ENCODE measurements at places on chromosomes 7 and 10. TPM values are rescaled to one million over a fixed set of nuclear protein-coding genes. Genes with fewer than 3 reads are reported as not detected.

Gene LRIT1
- total RNA-seq = not detected

Gene PNLIP
- not detected for total RNA-seq

Gene CFAP70
- 3.1 TPM for total RNA-seq

Gene ANKRD22
- 4.9 TPM for total RNA-seq

Gene NEUROD6
- total RNA-seq = not detected

Gene PRTFDC1
- 12.3 TPM for total RNA-seq

Gene VIPR2
- not detected for total RNA-seq

Gene PGAM2
- total RNA-seq = 4.2 TPM

Gene OR6B1
- total RNA-seq = not detected

Gene FKBP6
- not detected for total RNA-seq

Gene HECTD2
- total RNA-seq = 3.2 TPM

DNA sequence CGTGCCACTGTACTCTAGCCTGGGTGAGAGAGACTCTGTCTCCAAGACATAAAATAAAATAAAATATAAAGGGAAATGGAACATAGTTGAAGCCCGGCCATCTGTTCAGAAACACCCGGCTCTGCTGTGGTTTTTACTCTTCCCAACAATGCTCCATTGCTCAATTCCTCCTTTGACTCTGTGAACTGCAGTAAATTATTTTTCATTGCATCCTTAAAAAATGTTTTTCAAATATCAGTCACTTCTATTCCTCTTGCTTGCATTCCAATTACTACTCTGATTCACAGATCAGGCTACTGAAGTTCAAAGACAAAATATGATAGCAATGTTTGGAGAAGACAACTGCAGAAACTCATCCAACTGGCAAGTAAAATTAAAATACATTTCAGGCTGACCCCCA, 983.0 kb downstream of the SORCS1 start:
- no peak for DNase-seq

GRCh38 chr10:12006671-12007070, 35.9 kb downstream of the UPF2 start:
- DNase-seq = no peak

DNA sequence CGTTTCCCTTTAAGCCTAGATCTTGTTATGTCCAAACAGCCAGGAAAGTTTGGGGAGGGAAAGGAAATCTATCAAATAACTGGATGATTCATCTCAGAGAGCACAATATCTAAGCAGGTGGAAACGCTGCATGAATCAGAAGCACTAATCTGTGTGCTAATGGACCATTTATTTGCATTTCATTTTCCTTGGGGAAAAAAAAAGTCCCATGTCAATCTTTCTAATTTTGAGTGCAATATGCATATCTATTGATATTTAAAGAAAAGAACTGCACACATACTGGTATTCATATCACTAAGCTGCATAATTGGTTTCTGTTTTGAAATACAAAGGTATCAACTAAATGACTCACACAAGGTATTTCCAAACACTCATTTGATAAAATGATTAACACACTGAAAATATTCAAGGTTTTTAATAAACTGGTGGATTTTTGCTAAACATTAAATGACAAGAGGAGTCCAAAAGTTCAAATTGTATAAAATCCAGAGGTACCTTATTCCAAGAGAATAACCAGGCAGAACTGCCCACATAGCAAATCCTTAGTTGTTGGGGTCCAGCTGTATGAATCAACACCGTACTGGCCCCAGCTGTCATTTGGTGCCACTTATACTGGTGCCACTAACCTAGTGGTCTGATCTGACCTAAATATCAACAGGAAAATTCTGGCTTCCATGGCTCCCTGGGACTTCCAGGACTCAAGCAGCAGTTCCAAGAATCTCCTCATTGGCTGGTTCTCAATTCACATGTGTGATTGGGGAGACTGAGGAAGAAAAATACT, 122.2 kb upstream of the SP4 start:
- no peak for DNase-seq

- DNase-seq = no peak
These were observed 65.1 kb downstream of the CLEC2L start for GRCh38 chr7:139588632-139589031.

GRCh38 chr7:22477262-22477661, 22.7 kb downstream of the STEAP1B start:
- DNase-seq = no peak

- no peak for DNase-seq
These were observed 85.1 kb upstream of the FRMD4A start for GRCh38 chr10:14415676-14416307.

- no peak for DNase-seq
These were observed 72.6 kb downstream of the C1GALT1 start for GRCh38 chr7:7254908-7255307.

GRCh38 chr7:51111241-51111940, 205.2 kb downstream of the COBL start:
- no peak for DNase-seq

DNA sequence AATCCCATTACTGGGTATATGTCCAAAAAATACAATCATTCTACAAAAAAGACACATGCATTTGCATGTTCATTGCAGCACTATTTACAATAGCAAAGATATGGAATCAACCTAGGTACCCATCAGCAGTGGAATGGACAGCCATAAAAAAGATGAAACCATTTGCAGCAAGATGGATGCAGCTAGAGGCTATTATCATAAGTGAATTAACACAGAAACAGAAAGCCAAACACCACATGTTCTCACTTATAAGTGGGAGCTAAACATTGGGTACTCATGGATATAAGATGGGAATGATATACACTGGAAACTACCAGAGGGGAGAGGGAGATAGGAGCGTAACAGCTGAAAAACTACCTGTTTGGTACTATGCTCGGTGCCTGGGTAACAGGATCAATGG, 154.0 kb downstream of the TMEM26 start:
- DNase-seq = no peak

DNA sequence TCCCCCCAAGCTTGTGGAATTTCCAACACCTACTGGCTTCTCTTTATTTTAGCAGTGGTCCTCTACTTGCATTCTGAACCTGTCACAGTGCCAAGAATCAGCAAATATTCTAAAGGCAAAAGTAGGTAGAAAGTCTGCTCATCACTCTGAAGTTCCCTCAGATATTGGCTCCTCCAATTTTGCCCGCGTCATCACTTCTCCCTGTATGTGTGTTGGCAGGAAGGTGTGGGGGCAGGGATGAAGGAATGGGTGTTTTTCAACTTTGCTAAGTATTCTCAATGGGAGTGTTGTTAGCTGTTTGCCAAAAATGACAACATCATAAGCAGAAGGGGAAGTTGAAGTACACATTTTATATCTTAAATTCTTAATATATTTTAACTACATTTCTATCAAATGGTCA, 226.2 kb downstream of the POLR1F start:
- DNase-seq = no peak

DNA sequence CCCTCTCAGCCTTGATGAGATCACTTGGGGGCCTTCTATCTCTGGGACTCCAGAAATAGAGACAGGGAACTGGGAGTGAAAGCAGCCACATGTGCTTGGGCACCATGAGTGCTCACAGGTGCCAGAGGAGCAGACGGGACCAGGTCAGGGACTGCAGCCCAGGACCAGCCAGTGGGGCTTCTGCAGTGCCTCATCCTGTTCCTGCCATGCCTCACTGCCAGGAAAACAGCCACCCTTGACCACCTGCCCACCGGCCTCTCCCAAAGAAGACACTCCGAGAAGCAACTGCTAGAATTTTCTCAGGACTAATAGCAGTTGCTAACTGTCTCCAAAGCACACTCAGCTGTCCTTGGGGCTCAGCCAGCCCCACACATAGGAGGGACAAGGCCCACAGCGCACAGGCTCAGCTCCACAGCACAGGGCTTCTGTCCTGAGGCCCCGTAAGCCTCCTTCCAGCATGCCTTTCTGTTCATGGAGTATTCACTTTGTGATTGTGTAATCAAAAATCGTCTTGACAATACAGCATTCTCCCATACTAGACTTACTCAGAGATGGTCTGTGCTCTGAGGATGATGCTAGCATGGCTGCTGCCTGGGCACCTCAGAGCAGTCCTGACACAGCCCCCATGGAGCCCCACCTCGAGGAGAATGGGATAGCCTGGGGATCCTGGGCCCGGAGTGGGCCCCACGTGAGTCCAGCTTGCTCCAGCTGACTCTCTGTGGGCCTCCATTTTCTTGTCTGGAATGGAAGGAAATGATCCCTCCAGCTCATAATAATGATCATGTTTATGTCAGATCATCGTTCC, 115.7 kb upstream of the RET start:
- DNase-seq = no peak

DNA sequence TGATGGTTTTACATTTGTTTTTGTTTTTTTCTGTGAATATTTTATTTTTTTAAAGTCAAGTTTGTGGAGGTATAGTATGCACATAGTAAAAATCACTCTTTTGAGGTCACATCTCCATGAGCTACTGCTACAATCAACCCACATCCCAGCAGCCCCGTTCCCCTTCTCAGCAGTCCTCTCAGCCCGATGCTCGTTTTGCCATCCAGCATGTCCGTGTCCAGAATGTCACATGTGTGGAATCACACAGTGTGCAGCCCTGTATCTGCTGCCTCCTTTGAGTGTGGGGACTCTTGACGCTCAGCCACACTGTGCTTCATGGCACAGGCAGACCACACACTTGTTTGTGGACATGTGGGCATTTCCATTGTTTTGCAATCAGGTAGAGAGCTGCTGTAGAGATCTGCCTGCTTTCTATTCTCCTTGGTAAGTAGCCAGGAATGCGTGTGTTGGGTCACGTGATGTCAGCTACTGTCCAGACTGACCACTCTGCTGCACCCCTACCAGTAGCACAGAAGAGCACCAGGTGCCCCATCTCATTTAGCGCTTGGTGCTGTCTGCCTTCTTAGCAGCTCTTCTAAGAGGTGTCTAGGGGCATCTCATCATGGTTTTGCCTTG, 71.6 kb upstream of the CAMK2B start:
- no peak for DNase-seq

DNA sequence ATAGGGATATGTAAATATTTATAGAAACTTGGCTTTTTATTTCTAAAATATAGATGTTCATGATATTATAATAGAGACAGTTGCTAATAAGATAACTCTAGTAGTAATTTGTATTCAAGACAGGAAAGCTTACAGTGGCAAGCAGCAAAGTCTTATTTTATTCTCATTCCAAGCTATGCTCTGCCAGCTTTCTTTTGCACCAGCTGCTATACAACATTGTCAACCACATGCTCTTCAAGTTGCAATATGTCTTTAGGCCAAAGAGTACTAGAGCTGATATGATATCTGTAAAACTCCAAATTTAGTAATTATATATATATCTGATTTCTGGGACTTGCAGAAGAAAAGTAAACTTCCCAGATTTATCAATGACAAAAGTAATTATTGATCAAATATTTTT, 350.1 kb downstream of the HGF start:
- DNase-seq = no peak

GRCh38 chr10:14815681-14816080, 22.2 kb downstream of the CDNF start:
- no peak for DNase-seq

- peak; percentile 67 for DNase-seq
These were observed 58.1 kb downstream of the PRTFDC1 start for GRCh38 chr10:24894309-24894708.

- DNase-seq = no peak
These were observed 302.2 kb downstream of the CCDC3 start for GRCh38 chr10:12699258-12699700.

DNA sequence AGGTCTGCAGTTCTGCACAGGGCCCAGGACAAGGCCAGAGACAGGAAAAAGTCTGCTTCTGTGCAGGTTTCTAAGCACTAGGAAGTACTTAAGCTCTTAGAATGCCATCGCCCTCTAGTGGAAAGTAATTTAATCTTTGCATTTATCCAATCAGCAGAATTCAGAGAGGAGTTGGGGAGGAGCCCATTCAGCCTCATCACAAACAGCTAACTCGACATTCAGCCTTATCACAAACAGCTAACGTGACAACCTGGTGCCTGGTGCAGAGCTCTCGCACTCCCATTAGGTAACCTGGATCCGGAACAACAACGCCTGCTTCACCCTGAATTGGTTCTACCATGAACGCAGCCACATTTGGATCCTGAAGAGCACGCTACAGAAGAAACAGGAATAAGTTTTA, 15.2 kb downstream of the OAT start:
- no peak for DNase-seq

DNA sequence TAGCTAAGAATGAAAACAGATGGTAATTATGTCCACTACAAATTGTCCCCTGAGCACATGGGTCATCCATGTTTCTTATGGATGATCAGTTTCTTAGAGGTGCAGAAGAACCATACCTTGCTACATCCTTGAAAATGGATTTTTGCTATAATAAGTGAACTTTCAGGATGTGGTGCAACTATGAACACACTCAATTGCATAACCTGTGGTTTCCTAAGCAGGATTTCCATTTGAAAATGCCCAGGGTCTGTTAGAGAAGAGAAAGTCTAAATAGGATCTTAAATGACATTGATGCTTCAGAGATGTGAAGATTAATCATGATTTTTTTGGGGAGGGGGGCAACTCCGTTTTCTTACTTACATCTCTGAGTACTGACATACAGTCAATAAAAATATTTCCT, 39.6 kb upstream of the CACNB2 start:
- no peak for DNase-seq

DNA sequence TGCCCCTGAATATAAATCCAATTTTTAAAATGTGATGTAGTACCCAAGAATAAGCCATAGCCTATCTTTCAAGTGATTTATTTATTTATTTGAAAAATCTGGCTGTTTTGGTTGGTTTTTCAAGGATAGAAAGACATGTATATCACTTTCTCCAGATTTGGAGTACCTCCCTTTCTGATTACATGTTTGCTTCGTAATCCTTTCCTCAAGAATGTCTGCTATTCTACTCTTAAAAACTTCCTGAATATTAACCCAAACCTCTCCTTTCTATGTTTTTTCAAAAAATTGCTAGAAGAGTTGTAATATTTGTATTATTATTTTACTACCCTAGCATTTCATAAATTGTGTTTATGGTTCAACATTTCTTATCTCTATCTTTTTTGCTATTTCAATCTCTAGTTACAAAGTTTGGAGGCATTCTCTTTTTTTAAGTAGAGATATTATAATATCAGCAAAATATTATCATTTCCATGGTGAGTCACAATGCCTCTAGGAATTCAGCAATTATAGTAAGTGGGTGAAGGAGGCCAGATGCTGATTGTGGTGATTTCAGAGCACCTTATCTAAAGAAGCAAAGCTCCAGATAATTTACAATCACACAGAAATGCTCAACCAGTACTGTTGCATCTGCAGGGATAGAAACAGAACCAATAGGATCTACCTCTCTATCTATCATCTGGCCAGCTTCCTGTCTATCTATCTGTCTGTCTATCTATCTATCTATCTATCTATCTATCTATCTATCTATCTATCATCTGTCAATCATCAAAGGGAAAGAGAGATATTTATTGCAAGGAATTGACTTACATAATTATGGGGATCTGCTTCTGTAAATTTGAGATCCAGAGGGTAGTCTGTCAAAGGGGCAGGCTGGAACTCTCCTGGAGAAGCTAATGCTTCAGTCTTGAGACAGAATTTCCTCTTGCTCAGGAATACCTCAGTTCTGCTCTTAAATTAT, 412.5 kb upstream of the SEMA3C start:
- DNase-seq = no peak

GRCh38 chr7:74275401-74275881, 13.8 kb upstream of the CLIP2 start:
- DNase-seq = no peak

Data from PC-9 (cell line).